ENCODE measurements at places on chromosomes 7 and 10.
A peak's percentile ranks its signal among the peaks of the same experiment; 100 is the strongest.

DNA sequence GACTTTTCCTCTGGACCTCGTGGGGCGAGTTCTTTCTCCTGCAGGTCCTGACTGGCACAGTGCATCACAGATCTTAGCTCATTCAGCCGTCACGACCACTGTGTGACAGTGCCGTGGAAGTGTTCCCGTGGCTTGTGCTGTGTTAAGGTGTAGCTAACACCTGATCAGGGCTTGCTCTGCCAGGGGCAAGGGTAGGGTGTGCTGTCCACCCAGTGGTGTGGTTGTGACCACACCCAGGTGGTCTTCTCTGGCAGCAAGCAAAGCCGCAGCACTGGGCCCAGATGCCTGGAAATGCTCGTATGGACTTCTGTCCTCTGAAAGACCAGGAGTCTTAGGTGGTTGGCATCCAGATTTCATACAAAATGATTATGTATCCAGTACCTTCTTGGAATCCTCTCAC, 86.2 kb downstream of the GLRX3 start:
- DNase-seq, result no peak

DNA sequence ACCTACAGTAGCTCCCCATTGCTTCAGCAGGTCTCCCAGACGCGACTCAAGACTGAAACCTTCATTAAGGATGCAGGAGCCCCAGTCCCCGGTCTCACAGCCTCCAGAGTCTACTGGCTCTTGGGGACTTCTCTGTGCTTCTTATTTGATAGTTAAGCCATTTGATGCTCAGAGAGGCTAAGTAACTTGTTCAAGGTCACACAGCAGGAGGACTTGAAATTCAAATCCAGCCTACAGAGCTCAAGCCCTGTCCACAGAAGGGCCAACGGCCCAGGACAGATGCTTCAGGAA, 21.2 kb upstream of the ZMIZ1 start:
- no peak for DNase-seq

- peak; percentile 70 for DNase-seq
Measured at GRCh38 chr7:128135515-128136214, 104.4 kb upstream of the LRRC4 start.

DNA sequence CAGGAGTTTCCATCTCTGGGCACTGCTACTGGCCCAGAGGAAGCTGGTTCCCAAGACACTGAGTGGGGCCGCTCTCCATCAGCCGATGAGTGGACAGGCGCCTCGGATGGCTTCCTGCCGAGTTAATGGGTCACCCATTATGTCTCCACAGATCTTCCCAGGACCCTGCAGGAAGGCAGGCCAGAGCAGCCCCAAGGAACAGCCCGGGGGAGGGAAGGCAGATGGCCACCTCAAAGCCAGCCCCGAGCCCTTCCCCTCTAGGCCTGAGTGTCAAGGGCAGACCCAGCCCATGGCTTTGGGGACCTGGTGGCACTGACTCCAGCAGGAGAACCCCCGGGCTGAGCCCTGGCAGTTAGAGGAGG, 3.4 kb upstream of the LFNG start:
- DNase-seq, result no peak

DNA sequence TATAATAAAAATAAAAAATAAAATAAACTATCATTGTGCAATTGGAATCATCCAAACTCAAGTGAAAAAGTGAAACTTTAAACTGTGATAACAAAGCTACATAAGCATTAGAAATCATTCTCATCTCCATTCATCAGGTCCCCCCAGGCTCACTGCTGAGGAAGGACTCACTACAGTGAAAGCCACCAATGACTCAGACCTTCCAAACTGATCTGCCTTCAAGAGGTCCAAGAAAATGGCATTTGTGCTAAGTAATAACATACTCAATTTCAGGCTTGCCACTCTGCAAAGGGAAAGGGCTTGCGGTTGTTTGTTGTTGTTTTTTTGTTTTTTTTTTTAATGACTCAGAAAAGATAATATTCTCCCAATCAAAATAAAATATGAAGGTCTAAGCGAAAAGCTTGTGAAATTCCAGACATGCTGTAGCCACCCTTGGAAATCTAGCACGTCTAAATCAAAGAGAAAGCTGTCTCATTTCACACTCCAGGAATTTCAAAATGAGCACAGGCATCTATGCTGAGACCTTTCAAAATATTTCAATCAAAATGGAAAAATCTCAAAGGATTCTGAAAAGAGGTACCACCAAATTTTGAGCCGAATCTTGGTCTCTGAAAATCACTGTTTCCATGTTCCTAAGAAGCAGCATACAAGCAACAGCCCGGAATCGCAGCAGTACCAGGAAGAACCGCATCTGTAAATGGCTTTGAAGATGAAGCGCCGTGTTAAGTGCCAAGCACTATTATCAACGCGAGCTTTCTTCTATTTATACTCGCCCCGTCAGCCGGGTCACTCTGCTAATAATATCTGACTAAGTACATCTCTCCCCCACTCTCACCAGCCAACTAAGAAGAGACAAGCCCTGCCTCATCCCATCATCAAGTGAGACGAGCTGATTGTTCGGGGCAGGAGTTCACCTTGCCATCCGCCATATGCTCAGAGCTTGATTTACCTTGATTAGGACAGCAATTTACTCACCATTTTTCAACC, 13.5 kb downstream of the SFMBT2 start:
- DNase-seq, result no peak

- no peak for DNase-seq
Measured at GRCh38 chr10:100636848-100637553, 101.3 kb downstream of the HIF1AN start.

- DNase-seq, result no peak
Measured at GRCh38 chr7:93835702-93836101, 54.9 kb downstream of the TFPI2 start.

- DNase-seq, result no peak
Measured at GRCh38 chr7:90111-91063, 102.0 kb upstream of the FAM20C start.

- no peak for DNase-seq
Measured at GRCh38 chr10:130440971-130441370, 304.8 kb downstream of the GLRX3 start.

GRCh38 chr7:27345164-27345887, 102.7 kb downstream of the EVX1 start:
- DNase-seq, result no peak

DNA sequence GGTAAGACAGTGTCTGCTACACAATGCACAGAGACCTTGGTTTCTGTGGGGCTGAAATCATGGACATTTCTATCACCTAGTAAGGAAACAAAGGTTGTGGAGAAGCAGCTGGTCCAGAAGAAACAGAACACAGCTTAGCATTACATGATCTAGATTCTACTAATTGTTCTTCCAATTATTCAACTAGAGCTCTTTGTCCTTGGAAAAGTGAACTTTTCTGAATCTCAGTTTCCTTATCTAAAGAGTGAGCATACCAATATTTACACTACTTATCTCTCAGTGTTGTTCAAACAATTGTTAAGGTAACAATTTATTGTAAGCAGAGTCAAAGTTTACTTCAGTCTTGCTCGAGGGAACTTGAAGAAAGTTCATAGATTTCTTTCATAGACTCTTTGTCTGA, 42.3 kb upstream of the TRIM24 start:
- DNase-seq, result no peak

All from activated T-cell treated with anti-CD3 and anti-CD28 coated beads for 48 hours (primary cell).